ENCODE measurements at places on chromosomes 5 and 9.

- no peak for DNase-seq
These were observed 50.9 kb upstream of the EQTN start for GRCh38 chr9:27347889-27348288.

GRCh38 chr9:13971966-13972655 lies 341.8 kb downstream of the NFIB start:
- no peak for DNase-seq

DNA sequence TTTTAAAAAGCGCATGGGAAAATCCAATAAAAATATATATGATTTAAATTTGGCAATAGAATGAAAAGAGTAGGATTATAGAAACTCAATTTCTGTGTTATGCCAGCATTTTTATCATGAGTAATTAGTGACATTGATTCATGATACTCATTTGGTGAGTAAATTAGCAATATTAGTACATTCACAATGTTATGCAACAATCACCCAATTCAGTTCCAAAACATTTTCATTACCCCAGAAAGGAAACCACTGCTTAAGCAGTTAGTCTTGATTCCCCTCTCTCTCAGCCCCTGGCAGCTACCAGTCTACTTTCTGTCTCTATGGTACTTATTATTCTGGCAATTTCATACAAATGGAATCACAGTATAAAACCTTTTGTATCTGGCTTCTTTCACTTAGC lies 27.0 kb downstream of the OSMR start:
- no peak for DNase-seq

DNA sequence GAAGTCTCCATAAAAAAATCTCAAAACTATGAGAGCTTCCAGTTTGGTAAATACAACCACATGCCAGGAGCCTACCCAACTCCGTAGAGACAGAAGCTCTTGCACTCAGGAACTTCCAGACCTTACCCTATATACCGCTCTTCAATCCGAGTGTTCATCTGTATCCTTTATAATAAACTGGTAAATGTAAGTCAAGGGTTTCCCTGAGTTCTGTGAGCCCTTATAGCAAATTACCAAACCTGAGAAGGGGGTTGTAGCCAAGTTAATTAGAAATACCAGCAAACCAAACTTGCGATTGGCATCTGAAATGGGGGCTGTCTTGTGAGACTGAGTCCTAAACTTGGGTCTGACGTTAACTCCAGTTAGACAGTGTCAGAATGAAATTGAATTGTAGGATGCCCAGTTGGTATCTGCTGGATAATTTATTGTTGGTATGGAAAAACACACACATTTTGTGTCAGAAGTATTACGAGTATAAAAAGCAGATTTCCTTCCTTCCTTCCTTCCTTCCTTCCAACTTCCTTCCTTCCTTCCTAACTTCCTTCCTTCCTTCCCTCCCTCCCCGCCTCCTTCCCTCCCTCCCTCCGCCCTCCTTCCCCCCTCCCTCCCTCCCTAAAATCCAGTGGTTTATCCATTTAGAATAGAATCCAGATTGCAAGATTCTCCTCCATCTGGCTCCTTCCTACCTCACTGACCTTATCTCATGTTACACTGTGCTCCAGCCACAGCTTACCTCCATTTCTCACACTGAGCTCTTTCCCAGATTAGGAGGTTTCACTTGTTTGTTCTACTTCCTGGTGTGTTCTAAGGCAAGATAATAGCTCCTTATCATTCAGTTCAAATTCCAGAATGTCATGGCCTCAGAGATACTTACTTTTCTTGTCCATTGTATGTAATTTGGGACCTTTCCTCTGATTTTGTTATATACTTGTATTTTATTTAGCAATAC lies 196.7 kb downstream of the WDR70 start:
- no peak for DNase-seq

DNA sequence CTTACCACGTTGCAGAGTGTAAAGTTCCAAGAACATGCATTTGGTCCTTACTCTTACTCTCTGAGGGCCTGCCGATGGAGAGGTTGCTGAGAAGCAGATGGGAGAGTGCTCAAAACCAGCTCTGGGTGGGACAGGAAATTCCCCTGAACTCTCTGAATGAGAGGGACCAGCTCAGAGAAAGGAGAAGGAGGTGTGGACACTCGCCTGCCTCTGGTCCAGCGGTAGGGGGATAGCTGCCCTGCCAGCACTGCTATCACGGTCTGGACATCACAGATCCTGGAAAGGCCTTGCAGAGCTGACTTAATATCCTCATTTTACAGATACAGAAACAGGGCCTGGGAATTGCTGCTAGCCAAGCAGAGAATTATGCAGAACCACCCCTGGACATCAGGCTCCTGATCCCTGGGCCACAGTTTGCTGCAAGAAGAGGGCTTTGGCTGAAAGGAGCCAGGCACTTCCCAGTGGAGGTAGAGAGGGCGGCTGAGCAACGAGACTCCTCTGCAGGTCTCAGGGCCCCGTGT lies 4.9 kb downstream of the TRAF1 start:
- no peak for DNase-seq

DNA sequence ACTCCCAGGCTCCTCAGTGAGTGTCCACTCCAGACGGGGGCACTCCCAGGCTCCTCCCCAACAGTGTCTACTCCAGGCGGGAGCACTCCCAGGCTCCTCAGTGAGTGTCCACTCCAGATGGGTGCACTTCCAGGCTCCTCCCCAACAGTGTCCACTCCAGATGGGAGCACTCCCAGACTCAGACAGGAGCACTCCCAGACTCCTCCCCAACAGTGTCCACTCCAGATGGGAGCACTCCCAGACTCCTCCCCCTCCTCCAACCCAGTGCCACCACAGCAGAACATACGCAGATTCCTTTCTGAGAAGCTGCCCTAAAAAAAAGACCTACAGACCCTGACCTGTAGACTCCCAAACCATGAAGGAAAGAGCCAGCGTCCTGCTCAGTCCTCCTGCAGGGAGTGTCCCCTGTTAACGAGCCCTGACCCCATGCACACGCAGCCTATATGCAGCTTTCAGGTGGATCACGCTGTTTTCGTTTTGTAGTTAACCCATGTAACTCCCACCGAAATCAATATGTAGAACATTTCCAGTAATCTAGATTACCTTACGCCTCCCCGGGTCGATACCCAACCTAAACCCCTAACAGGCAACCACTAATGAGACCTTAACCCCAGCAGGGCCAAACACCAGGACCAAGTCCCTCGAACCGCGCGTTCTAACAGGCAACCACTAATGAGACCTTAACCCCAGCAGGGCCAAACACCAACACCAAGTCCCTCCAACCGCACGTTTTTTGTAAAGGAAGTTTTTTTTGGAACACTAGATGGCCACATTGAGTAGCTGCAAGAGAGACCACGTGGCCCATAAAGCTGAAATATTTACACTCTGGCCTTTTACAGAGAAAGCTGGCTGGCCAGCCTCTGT lies 15.7 kb downstream of the PNPLA7 start:
- peak; percentile 70 for DNase-seq

DNA sequence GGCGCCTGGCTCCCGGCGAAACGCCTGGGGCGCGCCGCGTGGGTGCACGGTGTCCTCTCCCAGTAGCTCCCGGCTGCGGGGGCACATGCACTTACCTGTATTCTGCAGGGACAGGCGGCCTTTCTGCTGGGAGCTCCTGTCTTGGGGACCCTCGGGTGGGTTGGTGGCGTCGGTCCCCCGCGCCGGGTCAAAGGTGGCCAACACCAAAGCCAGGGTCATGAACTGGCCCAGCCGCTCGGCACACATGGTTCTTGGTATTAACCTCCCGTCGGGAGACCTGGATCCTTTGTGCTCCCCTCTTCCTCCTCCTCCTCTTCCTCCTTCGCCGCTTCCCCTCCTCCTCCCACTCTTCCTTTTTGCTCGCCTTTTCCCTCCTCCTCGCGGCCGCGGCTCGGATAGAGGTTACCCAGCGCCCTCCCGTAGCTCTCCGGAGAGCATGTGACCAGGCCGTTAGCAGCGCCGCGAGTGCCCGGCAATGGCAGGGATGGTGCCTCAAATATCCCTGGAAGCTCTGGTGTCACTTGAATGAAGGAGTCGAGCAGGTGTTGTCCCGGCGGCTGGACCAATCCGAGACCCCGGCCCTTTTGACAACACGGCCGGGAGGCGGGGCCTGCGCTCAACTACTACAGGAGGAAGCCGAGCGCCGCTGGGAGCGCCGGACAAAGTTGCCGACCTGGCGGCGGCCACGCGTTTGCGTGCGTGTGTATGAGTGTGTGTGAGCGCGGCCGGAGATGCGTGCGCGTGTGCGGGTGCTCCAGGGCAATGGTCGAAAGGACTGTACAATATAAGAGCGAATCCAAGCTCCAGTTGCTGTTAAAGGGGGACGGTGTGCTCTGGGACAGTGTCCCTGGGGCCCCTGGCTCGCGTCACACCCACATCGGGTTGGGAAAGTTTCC lies at the start of gene STC2:
Gene STC2, minus strand, starts transcription at position 467 of the 896 bp plus-strand sequence. Its CDS starts 221 bp downstream, at position 246.
- peak; percentile 31 for DNase-seq

- no peak for DNase-seq
These were observed 431.3 kb upstream of the ITGA1 start for GRCh38 chr5:52356311-52356918.

- DNase-seq = no peak
These were observed 27.4 kb downstream of the QRFP start for GRCh38 chr9:130869250-130869649.

DNA sequence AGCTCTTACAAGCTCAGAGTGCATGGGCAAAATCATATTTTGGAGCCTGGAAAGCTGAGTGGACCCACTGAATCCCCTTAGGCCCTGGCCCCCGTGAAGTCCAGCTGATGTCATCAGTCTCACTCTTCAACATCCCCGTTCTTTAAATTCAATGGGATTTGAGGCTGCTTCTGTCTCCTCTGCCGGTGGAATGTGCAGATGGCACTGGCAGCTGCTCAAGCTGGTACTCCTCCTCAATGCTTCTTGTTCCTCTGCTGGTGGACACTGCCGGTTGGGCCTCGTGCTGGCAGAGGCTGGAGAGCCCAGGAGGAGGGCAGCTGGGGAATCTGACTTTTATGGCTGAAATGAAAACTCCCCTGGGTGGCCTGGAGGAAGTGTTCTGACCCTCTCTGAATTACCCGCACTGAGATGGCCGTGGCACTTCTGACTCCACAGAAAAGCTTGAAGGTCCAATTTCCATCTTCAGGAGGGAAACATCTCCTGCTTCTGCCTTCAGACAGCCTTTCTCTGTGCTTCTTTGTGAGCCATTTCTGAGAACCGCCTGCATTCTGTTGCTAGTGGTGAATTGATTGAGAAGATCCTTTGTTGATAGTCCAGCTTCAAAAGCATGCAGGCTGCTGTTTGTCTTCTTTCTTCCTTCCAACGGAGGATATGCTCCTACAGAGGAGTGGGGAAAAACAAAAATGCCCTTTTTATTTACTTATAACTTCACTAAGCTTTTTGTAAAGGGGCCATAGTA lies 298.9 kb downstream of the TMEM38B start:
- no peak for DNase-seq

DNA sequence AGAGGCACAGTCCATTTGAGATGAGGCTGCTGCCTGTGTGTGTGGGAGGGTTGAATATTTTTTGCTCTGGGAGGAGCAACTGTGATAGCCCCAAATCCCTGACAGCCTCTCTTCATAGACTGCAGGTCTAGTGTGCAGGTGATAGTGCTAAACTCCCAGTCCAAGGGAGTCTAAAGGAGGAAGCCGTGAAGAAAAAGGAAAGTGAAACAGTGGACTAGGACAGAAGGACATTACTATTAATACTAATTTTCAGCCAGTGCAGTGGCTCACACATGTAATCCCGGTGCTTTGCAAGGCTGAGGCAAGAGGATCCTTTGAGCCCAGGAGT lies 295.0 kb downstream of the PDE4D start:
- no peak for DNase-seq

DNA sequence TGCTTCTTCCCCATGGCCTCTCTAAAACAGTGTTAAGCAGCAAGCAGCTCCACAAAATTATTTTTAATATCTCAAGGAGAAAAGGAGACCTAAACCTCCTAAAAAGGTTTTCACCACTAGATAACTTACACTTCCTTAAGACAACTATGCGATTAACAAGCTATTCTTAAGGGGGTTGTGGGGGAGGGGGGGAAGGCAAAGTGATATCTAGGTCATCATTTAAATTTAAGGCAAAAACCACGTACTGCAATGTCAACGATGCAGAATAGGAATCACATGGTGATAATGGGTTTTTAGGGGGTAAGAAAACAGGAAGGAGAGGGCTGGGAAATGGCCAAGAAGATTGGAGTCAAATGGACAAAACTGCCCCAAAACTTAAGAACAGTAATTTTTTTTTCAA lies 32.6 kb downstream of the CSNK1A1 start:
- DNase-seq = no peak

GRCh38 chr9:9045572-9045971 lies 1246.0 kb upstream of the DMAC1 start:
- DNase-seq = no peak

DNA sequence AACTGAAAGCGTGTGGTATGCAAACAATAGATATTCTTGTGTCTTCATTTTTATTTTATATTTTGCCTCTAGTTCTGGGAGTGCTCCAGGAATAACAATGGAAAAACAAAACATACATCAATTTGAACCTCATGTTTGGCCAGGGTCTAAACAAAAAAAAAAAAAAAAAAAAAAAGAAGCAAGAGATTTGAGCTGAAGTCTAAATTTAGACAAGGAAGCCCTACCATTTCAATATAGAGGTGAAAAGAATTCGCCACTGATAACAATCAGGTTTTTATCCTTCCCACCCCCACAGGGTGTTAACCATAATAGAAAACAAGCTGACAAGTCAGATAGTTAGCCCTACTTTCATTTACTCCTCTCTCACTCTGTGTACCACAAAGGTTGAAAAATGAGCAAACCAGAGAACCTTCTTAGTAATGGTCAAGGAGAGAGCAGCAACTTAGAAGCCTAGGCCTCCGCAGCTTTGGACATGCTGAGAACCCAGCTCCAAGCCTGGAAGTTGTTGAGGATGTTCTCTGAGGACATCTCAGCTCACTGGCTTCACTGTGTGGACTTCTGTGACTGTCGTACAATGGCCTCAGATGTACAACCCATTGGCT lies 118.2 kb upstream of the HMHB1 start:
- DNase-seq = no peak

GRCh38 chr5:171102877-171103610 lies 206.0 kb upstream of the TLX3 start:
- no peak for DNase-seq

- DNase-seq = no peak
These were observed 34.7 kb downstream of the ITGA1 start for GRCh38 chr5:52822437-52822836.

DNA sequence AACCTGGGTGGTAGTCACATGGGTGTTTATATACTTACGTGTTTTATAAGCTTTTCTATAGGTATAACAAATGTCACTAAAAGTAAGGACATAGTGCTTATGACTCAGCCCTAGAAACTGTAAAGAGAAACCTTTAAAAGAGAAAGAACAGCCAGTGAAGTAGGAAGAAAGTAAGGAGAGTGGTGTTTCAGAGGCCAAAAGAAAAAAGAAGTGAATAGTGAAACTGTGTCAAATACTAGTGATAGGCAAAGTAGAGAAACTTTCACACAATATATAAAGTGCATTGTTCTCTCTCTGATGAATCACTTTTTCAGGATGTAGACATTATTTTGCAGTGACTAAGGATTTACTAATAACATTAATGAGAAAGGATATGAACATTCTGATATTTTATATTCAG lies 74.2 kb upstream of the SUSD1 start:
- no peak for DNase-seq
